ENCODE measurements at places on chromosomes 12 and 14. TPM values are rescaled to one million over a fixed set of nuclear protein-coding genes. Genes with fewer than 3 reads are reported as not detected.

Gene ATG101
- 103 TPM for total RNA-seq

Gene FGFR1OP2
- total RNA-seq: 27.7 TPM

Gene CIT
- total RNA-seq: 11.3 TPM

Gene CEBPE
- total RNA-seq: 0.08 TPM

Gene RIMKLB
- 19.8 TPM for total RNA-seq

Gene EML5
- total RNA-seq: 0.40 TPM

Gene KLRF1
- not detected for total RNA-seq

Gene LYZ
- total RNA-seq: 0.05 TPM

Gene SP1
- 25.1 TPM for total RNA-seq

Gene RAD9B
- total RNA-seq: 0.46 TPM

Gene MYF6
- total RNA-seq: not detected

Gene ERBB3
- total RNA-seq: 0.78 TPM

Gene LRP1-AS
- not detected for total RNA-seq

Gene INSM2
- not detected for total RNA-seq

Gene PTGER2
- total RNA-seq: 3.3 TPM

Gene AQP6
- not detected for total RNA-seq

Gene ASB2
- 0.44 TPM for total RNA-seq

Gene CPNE6
- total RNA-seq: not detected

Gene PROX2
- not detected for total RNA-seq

Gene POTEM
- total RNA-seq: not detected

Gene THTPA
- total RNA-seq: 15.5 TPM

Gene TULP3
- 18.2 TPM for total RNA-seq

Gene LBHD2
- total RNA-seq: not detected

Gene CMA1
- total RNA-seq: not detected

Gene BDKRB1
- 0.48 TPM for total RNA-seq

Gene TDRD9
- 0.25 TPM for total RNA-seq

Gene NGB
- not detected for total RNA-seq

Gene RNF34
- total RNA-seq: 38.4 TPM

Gene CDKN3
- 62.9 TPM for total RNA-seq

Gene OTX2
- not detected for total RNA-seq

Gene C12orf42
- total RNA-seq: not detected

Gene OVCH1
- not detected for total RNA-seq

Gene PRR4
- 1.6 TPM for total RNA-seq

Gene CCDC197
- total RNA-seq: not detected

Gene CLEC2A
- total RNA-seq: not detected

Gene FAM161B
- 1.6 TPM for total RNA-seq

Gene PRPH
- total RNA-seq: 1.6 TPM

Gene VPS29
- 162 TPM for total RNA-seq

Gene FKBP3
- 125 TPM for total RNA-seq

Gene RPGRIP1
- total RNA-seq: 0.10 TPM

Gene CLEC7A
- total RNA-seq: not detected

Gene NRL
- total RNA-seq: 0.59 TPM

Gene TMPRSS12
- total RNA-seq: not detected

Gene LRIG3
- total RNA-seq: 4.9 TPM

Gene LRRIQ1
- total RNA-seq: 0.69 TPM

Gene DAZAP2
- total RNA-seq: 325 TPM

Gene C14orf180
- total RNA-seq: not detected

Gene CCDC38
- total RNA-seq: 0.07 TPM
